ENCODE measurements at places on chromosomes 5 and 9.

DNA sequence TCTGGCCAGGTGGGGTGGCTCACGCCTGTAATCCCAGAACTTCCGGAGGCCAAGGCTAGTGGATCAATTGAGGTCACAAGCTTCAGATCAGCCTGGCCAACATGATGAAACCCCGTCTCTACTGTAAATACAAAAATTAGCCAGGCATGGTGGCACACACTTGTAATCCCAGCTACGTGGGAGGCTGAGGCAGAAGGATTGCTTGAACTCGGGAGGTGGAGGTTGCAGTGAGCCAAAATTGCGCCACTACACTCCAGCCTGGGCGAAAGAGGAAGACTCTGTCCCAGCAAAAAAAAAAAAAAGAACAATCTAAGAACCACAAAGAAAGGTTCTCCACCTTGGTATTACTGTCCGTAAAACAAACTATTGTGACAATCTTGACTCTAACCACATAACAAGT is 9.7 kb downstream of the MYO10 start:
- DNase-seq: no peak

GRCh38 chr5:38258042-38258318 is 379 bp upstream of the EGFLAM start:
- DNase-seq: no peak

GRCh38 chr9:33189331-33189791 is 22.2 kb upstream of the B4GALT1 start:
- no peak for DNase-seq

DNA sequence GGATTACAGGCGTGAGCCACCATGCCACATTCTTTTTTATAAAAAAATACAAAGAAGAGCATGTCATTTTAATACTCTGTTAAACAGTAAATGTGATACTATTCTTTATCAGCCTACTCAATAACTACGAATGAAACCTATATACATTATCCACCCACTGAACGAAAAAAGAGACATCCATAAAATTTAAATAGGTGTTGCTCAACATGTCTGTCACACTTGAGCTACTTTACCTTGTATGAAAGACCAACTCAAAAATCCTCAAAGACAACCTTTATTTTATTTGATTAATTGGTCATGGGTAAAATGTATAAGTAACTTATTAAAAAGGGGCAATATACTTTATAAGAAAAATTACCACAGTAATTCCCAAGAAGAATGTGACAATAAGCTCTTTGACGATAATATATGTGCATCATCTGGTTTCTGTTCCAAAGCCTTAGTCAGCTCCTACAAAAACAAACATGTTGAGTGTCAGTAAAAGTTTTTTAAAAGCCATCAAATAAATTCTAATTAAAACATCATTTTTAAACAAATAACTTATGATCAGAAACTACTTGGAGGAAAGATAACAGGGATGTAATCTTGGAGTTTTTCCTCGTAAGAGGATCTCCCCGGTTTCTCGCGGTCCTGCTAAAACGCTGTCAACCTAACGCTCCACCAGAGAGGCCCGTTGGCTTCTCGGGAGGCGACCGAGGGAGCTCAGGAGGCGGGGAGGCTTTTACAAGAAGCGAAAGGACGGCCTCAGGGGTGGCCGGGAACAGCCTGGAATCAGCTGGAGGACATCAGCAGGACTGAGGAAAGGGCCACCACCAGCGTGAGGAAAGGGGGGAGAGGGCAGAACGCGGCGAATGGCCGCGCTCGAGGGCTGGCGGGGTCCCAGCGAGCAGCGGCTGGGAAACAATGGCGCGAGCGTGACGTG is 13.5 kb upstream of the ANKRD18B start:
- peak; percentile 73 for DNase-seq

GRCh38 chr5:36526537-36526936 is 79.9 kb upstream of the SLC1A3 start:
- DNase-seq: no peak

DNA sequence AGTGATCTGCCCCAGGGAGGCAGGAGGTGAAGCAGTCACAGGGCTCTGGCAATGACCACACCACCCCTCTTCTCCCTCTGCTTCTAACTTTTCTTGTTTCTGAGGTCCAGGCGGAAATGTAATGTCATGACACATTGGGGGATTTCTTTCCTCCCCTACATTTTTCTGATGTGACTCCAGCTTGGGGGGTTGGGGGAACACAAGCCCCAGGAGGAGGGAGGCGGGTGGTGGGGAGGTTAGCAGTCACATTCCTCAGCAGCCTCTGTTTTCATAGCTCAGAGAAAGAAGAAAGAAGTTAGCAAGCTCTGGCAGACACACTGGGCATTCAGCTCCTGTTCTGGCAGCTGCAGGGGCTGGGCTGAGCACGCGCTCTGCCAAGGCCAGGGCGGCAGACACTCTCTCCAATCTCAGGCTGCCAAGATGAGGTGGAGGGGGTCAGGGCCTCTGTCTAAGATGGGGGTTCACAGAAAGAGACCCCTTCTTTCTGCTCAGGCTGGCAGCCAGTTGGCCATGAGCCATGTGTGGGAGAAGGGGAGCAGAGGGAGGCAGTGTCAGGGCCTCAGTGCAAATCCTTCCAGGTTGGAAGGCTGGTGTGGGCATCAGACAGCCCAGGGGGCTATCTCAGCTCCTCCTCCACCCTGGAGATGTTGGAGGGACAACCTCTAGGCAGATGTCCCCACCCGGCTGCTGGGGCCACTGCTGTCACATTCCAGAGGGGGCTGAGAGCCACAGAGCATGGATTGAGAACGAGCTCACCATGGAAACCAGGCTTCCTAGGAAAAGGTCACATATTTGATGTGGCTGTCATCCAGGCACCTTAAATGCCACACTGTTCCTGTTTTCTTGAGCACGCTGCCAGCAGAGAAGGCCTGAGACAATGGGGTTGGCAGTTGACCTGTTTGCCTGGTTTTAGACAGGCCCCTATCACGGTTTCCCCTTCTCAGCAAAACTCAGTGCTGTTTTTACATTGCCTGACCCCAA is 20.1 kb upstream of the PFDN1 start:
- peak; percentile 91 for DNase-seq

- no peak for DNase-seq
These were observed 17.5 kb upstream of the ERAP1 start for GRCh38 chr5:96825243-96825642.

GRCh38 chr9:89719202-89719601 is 114.4 kb downstream of the GADD45G start:
- no peak for DNase-seq

DNA sequence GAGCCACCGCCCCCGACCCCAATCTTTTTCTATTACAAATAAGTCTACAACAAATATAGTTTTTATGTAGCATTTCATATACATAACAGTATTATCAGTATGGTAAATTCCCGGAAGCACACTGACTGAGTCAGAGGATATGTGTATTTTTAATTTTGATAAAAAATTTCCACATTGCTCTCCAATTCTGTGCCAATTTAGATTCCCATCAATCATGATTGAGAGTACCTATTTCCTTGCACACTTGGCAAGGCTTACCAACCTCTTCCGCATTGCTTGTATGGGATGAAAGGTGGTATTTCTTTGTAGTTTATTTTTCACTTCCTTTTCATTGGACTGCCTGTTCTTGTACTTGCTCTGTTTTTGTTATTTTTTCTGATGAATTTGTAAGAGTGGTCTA is 204.6 kb downstream of the RFX3 start:
- peak; percentile 78 for DNase-seq

- no peak for DNase-seq
These were observed 67.0 kb downstream of the NFIB start for GRCh38 chr9:14246951-14247350.

- DNase-seq: peak; percentile 9
These were observed 21.7 kb upstream of the BARHL1 start for GRCh38 chr9:132560616-132561202.

DNA sequence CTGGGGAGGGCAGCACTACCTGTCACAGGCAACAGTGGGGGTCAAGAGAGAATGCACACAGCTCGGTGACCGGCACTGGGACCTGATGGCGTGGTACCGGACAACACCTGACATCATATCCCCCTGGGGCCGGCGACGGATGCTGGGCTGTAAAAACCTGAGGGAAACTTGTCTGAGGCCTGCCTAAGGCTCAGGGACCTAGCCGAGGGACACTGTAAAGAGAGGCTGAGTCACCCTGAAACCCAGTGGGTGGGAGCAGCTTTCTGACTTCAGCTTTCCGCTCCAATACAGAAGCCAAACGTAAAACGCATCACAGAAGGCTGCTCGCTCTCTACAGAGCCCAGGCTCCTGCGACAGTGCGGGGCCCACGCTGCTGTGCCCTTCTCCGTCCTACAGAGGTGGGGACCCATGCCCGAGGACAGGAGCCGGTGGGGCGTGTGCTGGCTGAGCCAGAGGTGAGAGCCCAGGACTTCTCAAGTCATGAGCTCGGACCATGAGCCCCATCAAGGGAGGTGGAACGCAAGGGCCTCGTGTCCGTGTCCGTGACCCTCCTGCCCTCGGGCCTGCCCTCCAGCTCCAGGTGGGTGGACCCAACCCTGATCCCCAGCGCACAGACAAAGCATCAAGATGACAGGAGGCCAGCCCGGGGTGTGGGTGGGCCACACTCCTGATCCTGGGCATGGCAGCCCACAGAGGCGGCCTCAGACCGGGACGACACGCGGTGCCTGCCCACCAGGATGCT is 5.3 kb downstream of the RALGDS start:
- no peak for DNase-seq

GRCh38 chr5:63261695-63262094 is 683.1 kb downstream of the LRRC70 start:
- DNase-seq: no peak

DNA sequence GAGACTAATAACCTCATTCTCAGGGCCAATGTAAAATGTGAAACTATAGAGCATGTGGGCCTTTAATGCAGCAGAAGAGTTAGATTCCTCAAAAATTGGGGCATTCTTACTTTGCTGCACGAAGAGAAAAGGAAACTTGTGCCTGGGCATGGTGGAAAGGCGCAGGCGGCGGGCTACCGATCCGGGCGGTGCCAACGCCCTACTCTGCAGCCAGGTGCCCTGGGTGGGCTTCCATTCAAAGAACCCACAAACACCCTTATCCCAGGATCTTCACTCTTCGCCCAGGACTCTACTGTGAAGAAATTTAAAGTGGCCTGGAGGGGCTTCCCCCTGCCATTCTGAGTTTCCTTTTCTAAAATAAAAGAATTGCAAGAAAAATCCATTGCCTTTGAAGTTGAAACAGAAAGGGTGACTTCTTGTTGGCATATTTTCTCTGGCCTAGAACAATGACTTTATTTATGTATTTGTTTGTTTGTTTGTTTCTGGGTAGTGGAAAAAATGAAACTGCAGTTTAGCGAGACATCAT is 124.9 kb downstream of the TMEM161B start:
- DNase-seq: no peak

DNA sequence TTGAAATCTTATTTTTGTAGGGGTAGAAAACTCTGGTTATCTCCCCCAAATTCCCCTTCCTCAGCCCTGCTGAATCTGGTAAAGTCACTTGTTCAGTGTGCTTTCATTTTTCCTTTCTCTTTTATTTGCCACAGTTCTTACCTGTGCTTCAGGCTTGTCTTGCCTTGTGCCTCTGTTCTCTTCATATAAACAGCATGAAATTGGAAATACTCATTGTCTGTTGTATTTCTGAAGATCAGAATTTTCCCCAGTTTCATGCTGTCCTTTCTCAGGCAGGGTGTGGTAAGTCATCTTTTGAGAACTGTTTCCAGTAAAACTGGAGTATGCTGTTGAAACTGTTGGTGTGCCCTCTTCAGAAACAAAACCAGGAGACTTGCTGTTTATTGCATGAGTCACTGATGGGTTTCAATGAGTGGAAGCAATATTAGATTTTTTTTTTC is 7.0 kb downstream of the PAM start:
- peak; percentile 43 for DNase-seq

GRCh38 chr5:108415726-108416125 is 33.8 kb upstream of the FBXL17 start:
- no peak for DNase-seq

DNA sequence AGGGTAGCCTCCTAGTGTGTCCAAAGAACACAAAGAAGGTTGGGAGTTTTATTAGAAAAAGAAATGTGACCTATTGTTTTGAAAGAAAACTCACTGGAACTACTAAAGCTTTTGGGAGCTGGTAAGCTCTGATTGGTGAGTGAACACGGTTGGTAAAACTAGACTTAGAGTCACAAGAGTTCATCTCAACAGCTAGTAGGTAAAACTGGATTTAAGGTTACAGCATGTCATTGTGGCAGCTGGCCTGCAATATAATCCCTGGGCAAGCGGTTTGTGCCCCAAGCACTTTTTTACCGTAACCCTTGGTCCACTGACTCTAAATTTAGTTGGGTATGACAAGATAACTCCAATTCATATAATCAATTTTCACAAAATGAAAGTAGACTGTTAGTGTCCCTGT is 47.4 kb downstream of the UBAP2 start:
- DNase-seq: no peak

DNA sequence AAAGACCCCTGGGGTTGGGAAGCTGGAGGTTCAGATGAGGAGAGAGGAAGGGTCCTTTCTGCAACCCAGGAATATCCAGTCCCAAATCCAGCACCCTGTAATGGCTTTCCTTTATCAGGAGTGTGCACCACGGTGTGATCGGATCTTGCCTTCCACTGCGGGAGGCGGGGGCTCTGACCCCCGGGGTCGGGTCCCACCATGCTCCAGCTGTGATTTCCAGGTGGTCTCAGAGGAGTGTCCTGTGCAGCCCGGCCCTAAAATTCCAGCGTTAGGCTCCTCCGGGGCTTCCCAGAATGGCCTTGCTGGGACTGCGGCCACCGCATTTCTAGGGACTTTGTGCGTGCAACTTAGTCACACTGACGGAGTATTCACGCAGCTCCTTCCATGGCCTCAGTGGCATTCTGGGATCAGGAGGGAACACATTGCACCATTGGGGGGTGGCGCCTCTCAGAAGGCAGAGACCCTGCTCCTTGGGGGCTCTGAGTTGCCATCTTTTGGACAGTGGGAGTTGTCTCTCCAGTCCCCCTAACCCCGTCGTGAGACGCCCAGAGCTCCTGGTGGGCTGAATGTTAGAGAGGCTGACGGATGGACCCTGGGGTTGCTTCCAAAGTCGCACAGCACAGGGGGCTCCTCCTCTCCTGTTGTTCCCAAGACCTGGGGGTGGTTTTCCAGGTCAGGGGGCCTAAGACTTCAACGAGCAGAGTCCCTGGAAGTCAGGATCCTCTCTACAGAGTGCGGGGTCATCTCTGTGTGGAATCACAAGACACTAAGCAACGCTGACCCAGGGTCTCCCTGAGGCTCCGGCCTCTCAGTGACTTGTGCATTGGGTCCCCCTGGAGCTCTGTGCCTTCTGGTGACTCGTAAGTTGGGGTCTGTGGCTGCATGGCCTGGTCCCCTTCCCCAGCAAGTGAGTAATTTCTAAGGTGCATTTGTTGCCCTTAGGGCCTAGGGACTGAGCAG is 42.7 kb upstream of the IRX4 start:
- DNase-seq: no peak

- DNase-seq: no peak
These were observed 1962.9 kb upstream of the CDH6 start for GRCh38 chr5:29230591-29230990.

GRCh38 chr5:158142156-158142555 is 283.2 kb upstream of the CLINT1 start:
- DNase-seq: no peak
